ENCODE measurements at places on chromosomes 16 and 17.

GRCh38 chr17:35041390-35041789, 22.1 kb downstream of the RFFL start:
- DNase-seq = no peak

GRCh38 chr17:35345926-35346771, 27.3 kb downstream of the SLFN11 start:
- peak; percentile 33 for DNase-seq

- DNase-seq = peak; percentile 34
Observed at GRCh38 chr17:69597898-69598692, 183.6 kb downstream of the MAP2K6 start.

DNA sequence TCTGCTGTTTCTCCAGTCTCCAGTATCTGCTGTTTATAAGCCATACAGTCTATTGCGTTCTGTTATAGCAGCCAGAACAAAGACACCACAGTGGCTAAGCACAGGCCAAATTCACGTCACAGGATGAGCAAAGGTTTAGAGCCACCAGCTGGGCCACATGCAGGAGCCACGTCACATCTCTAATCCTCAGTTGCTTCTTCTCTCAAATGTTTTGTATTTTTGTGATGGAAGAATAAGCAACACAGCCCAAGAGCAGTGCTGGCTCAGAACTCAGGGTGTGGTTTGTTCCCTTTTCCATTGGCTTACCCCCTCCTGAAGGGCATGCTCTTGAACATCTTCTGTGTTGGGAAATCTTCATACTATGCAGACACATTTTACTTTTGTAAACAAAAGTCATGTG, 309.4 kb upstream of the CDH5 start:
- DNase-seq = no peak

GRCh38 chr17:44827863-44828262, 2.2 kb downstream of the GJC1 start:
- no peak for DNase-seq

- DNase-seq = no peak
Observed at GRCh38 chr16:27351989-27352388, 38.2 kb downstream of the IL4R start.

GRCh38 chr17:67879662-67880061, 54.4 kb downstream of the BPTF start:
- DNase-seq = no peak

DNA sequence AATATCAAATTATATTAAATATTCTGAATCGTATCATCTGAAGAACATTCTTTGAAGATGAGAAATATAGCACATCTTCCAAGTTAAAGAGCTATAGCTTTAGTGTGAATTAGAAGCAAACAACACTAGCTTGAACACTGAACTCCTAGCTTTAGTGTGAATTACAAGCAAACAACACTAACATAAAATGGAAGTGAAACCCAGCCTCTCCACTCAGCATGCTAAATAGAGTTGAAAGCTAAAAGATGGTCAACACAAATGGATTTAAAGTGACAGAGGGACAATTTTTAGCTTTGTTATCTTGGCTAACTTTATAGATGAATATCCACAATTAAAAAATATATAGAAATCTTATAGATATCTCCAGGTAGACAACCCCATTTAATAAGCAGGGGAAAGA, 4.5 kb upstream of the KIF2B start:
- DNase-seq = no peak

- DNase-seq = peak; percentile 24
Observed at GRCh38 chr17:8946476-8946875, 19.0 kb downstream of the PIK3R5 start.

DNA sequence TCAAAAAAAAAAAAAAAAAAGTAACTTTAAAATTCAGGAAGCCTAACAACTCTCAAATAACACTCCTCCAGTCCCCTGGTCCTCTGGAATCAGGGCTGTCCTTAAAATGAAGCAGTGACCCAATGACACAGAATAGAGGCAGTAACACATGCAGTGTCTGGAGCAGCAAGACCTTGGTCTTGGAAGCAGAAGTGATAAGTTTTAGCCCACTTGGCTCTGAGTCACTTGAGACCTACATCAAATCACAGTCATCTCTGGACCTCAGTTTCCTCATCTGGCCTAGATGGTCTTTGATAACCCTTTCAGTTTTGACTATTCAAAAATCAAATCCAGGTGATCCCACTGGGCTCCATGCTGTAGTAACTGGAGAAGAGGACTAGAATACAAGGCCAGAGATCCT, 39.0 kb downstream of the LYRM1 start:
- no peak for DNase-seq

GRCh38 chr17:39751016-39751543, 13.3 kb downstream of the GRB7 start:
- DNase-seq = no peak

GRCh38 chr16:84138824-84139627, 6.0 kb downstream of the HSDL1 start:
- no peak for DNase-seq

GRCh38 chr17:7026471-7027115, 3.7 kb downstream of the BCL6B start:
- no peak for DNase-seq

DNA sequence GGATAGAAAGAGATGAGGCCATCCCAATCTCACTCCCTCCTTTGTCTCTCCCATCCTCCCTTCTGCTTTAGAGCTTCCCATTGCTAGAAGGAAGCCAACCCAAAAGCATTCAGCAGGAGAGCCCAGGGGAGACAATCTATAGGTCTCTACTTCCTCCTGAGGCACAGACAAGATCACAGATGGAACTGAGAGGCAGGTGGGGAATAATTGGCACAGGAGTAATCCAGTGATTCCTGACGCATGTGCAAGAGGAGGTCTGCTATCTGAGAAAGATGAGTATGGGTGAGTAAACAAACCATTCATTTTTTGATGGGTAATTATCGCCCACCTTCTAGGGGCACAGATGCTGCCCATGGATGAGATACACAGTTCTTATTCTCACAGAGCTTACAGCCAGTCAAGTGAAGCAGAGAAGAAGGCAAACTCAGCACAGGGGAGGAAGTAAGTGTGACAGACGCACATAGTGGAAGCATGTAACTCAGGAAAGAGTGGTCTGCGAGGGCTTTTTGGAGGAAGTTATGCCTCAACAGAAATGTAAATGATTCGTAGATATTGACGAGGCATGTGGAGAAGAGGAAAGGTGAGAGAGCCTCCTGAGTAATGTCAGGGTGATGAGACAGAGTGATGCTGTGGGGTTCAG, 88.9 kb upstream of the HLF start:
- no peak for DNase-seq

- no peak for DNase-seq
Observed at GRCh38 chr16:82972331-82972919, 345.7 kb downstream of the CDH13 start.

Measured in urothelium cell line (cell line).